ELR (cell line): ENCODE measurements at places on chromosomes 2 and 18.
A peak's percentile ranks its signal among the peaks of the same experiment; 100 is the strongest.

GRCh38 chr18:25247725-25248124 lies 104.2 kb downstream of the ZNF521 start:
- DNase-seq: peak; percentile 78

- no peak for DNase-seq
Measured at GRCh38 chr2:148730085-148730484, 85.5 kb downstream of the EPC2 start.

DNA sequence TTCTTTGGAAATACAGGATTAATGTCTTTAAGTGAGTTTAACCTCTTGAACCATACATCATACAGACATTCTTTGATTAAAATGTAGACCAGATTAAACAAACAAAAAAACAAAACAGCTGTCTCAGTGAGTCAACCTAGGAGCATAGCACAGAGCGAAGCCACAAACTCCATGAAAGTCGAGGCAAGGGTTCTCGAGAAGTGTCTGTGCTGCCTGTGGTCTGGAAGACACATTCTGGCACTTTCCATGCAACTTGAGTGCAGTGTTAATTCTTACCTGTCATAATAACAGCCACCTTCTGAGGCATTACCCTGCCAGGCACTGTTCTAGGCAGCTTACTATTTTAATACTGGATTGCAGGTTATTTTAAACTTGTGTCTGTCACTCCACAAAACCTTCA lies 435.5 kb upstream of the MMADHC start:
- DNase-seq: no peak

DNA sequence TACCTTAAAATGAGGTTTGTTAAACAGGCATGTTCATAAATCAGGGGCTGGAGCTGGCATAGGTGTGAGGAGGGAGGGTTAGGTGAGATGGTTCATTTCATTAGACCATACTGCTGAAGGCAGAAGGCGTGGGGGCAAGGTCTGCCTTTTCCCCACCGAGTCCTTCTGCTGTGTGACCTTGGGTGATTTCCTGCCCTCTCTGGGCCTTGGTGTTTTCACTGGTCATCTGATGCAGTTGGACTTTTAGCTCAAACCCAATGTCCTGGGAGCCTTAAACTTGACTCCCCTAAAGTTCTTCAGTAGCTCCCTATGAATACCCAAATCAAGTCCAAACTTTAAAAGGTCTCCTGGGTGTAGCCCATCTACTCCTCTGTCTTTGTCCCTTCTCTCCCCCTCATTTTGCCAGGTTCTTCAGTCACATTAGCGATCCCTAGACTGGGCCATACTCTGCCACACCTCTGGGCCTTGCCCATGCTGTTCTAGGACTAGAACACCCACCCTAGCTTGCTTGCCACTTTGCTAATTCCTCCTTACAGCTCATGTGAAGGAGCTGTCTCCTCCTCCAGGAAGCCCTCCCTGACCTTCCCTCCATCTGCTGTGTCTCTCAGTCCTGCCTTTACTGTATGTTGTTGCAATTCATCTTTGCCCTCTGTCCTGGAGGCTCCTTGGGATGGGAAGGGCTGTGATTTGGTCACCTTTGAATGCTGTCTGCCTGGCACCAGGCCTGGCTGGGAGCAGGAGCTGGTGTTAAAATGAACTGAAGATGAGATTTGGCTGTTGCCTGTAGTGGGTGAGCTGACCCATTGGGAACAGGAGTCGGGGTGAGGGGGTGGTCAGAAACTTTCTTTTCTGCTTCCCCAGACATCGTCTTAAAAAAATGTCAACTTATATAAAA lies 85.4 kb upstream of the HS6ST1 start:
- no peak for DNase-seq

GRCh38 chr2:183348492-183348891 lies 224.2 kb downstream of the NUP35 start:
- peak; percentile 12 for DNase-seq

DNA sequence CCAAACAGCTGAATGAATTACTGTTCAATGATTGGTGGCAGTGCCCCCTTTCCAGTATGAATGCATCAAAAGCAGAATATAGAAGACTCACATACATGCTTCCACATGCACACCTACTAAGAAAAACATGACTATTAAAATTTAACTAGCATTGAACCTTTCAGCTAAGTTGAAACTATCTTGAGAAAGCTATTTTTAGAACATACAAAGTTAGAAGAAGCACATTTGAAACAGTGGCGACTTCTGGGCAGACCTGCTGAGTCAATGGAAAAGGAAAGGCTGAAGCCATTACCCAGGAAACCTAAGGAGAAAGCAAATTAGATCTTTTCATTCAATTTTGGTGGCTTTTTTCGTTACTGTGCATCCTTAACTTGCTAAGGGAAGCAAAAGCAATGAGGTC lies 55.9 kb downstream of the PLA2R1 start:
- DNase-seq: no peak

DNA sequence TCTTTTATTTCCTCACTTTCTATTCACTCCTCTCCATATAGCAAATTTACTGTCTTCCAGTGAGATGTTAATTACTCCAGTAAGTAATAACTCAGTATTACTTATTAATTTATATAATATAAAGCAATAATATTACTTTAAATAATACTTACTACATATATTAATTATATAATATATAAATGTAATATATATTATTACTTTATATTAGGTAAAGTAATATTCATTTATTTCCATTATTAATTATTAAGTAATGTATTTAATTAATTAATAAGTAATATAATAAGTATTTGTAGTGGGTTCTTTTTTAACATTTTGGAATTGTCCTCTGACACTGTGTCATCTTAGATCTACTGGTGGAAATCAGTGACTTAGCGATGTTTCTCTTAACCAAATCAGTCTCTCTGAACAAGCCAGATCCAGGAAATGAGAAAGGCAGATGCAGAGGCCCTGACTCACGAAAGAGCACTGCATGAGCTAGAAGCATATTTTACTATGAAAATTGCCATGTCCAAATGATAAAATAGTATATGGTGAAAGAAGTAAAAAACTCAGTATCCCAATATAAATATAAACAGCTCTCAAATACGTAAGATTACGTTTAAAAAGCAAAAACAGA lies 115.9 kb downstream of the DSEL start:
- peak; percentile 78 for DNase-seq

GRCh38 chr2:159521272-159521671 lies 95.1 kb downstream of the BAZ2B start:
- no peak for DNase-seq

DNA sequence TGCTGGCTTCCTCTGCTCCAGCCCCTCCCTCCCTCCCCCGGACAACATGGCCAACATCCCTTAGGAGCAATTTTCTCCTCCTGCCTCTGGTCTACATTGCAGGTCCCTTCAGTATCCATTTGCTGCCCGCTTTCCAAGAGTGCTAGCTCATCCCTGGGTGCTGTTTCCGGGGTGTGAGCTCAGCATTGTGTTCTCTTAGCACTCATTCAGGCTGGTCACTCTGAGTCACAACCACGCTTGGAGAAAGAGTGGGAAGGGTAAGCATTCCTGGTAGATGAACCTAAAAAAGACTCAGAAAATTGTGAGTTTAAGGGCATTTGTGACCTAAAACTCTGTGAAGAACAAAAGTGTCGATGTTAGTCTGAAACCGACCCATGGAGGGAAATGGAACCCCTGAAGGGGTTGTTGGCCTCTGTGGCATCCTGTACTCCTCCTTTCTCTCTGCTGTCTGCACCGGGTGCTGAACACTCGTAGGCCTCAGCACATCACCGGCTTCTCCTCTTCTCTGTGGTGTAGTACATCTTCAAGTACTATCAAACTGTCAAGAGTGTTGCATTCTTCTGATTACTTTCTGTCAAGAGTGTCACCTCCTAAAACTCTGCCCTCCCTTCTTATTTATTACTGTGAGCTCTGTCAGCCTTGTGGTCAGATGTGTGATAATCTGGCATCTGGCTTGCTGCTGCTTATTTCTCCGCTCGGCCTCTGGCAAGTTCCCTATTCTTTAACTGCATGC lies 73.0 kb downstream of the CTNNA2 start:
- DNase-seq: peak; percentile 89

GRCh38 chr2:64823794-64824193 lies 165.4 kb upstream of the SLC1A4 start:
- no peak for DNase-seq

- no peak for DNase-seq
Measured at GRCh38 chr2:69242651-69243051, 144.4 kb downstream of the GFPT1 start.

DNA sequence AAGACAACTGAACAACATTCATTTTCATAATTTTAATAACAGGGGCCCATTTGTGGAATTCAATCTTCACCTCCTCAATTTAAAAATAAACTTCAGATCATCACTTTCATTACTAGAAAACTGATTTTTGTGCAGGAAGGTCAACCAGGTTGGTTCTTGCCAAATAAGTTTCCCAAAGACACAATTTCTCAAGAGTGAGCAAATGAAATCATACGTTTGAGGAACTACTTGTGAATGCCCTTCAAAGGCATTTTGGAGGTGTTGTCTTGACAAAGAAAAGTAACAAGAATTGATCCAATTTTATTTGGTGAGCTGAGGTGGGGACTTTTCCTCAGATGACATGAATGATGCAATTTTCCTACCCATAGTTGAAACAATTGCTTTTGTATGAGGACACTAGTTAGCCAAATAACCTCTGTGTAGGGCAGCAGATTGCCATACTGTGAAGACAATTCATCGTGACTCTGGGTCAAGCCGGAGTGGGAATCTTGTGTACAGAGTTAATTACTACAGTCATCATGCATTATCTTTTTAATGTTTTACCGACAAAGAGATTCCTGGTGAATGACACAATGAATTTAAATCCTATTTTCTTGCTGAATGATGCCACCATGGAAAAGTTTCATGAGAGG lies 121.8 kb downstream of the TGFA start:
- DNase-seq: no peak

DNA sequence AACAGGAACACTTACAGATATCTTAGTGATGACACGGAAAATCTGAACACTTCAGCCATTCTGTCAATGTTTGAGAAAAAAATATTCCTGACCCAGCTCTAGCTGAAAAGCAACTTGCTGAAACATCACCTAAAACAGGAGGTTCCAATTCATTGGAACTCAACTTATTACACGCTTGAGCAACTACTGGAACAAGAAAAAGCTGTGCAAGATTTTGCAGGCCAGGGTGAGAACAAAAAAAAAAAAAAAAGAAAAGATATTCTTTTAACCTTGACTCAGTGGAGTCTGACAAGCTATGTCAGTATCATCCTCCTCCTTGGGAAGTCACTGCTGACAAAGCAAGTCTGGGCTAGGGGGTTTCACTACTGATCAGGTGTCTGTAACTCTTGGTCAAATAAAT lies 351.0 kb downstream of the SS18 start:
- DNase-seq: no peak

DNA sequence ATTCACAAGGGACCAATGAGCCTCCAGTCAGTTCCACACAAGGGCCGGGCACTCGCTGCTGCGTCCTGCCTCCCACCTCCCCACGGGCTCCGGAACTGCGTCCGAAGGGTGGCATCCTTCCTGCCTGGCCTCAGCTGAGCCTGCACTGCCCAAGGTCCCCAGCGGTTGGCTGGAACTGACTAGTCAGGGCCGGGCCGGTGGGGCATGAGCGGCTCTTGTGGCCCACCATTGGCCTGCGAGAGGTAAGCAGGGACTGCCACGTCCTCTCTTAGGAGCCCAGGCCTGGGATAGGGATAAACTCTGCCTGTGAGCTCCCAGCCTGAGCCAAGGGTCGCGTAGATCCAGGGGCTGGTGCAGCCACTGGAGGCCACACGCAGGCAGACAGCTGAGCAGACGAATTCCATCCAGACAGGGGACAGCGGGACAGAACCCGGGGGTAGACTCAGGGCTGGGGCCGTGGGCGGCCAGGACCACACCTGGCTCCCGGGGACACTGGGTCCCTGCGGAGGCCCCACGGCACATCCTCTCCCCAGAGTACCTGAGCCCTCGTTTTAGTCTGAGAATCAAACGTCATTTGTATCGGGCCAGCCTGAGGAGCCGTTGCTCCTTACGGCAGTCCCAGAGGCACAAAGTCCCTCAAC lies 148.4 kb downstream of the ZNF516 start:
- DNase-seq: no peak

DNA sequence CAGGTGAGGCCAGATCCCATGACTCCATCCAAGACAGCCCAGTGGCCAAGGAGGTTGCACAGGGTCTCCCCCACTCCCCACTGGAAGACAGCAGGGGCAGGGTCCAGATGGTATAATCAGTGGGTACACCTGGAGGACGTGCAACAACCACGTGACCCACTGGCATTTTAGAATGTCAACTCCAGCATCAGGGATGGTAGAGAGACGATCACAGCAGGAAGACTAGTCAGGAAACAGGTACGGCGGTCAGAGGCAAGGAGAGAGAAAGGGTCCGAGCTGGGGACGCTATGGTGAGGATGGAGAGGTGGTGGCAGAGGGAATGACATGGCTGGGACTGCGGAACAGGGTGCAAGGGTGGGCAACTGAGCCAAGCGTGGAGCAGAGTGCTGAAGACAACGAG lies 23.0 kb downstream of the SERTAD2 start:
- DNase-seq: no peak

DNA sequence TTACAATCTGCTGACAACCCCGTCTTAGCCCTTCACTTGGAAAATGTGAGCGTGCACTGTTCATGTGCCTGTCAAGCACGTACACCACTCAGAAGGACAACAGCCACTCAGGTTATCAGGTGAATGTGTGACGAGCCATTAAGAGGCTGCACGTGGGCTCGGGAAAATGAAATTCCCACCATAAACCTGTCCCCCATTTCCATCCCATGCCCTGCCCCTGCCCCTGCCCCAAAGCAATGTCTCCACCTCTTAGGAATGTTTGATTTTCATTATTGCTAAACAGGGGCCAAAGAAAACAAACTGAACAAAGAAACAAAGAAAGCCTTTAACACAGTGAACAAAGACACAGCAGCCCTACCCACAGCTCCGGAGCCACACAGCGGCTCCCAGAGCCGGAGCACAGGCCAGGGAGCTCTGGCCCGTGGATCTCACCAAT lies 90.5 kb downstream of the TMEM18 start:
- no peak for DNase-seq

- peak; percentile 75 for DNase-seq
Measured at GRCh38 chr2:53202063-53202462, 565.5 kb upstream of the CHAC2 start.

- DNase-seq: no peak
Measured at GRCh38 chr18:12939162-12939561, 8.6 kb upstream of the SEH1L start.

DNA sequence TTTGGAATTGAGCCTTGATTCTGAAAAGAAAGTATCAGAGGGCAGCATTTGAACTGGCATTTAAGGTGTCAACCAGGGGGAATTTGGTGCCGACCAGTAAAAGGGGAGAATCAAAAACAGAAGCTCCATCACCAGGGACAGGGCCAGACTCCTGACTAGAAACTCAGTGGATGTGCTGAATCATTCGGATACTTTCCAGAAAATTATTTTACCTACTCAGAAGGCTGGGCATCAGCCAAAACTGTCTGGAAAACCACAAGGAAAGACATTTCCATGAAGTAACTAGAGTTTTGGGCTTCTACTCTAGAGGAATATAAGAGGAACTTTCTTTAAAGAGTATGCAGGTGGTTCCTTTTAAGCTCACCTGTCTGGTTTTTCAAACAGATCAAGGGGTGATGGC lies 756.6 kb downstream of the RNF144A start:
- no peak for DNase-seq

- DNase-seq: peak; percentile 72
Measured at GRCh38 chr2:55311444-55311870, 42.4 kb upstream of the MTIF2 start.

GRCh38 chr2:36701391-36701795 lies 4.9 kb downstream of the VIT start:
- DNase-seq: peak; percentile 68

GRCh38 chr2:46812361-46813019 lies 103.1 kb downstream of the MCFD2 start:
- DNase-seq: peak; percentile 57

- no peak for DNase-seq
Measured at GRCh38 chr18:72895548-72895947, 27.8 kb upstream of the NETO1 start.

- DNase-seq: no peak
Measured at GRCh38 chr18:48361801-48362200, 47.4 kb downstream of the ZBTB7C start.
